Large intestine (tissue), 12 donors: ENCODE measurements at places on chromosomes 7 and 10.

- DNase-seq, result no peak
These were observed 12.5 kb downstream of the PPIA start for GRCh38 chr7:44808914-44809393.

DNA sequence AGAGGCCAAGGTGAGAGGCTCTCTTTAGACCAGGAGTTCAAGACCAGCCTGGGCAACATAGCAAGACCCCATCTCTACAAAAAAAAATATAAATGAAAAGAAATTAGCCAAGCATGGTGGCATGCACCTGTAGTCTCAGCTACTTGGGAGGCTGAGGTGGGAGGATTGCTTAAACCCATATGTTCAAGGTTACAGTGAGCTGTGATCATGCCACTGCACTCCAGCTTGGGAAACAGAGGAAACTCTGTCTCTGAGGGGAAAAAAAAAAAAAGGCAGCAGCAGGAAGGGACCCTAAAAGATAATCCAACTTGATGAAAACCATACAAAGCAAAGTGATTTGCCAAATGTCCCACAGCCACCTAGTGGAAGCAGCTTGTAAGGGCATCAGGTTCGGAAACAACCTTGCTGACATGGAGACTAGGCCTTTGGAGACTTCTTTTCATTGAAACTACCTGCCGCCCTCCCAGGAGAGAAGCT is 15.6 kb upstream of the PBLD start:
- peak; percentile 54 for DNase-seq

- no peak for DNase-seq
These were observed 138.5 kb downstream of the LRRC4 start for GRCh38 chr7:127892488-127893314.

DNA sequence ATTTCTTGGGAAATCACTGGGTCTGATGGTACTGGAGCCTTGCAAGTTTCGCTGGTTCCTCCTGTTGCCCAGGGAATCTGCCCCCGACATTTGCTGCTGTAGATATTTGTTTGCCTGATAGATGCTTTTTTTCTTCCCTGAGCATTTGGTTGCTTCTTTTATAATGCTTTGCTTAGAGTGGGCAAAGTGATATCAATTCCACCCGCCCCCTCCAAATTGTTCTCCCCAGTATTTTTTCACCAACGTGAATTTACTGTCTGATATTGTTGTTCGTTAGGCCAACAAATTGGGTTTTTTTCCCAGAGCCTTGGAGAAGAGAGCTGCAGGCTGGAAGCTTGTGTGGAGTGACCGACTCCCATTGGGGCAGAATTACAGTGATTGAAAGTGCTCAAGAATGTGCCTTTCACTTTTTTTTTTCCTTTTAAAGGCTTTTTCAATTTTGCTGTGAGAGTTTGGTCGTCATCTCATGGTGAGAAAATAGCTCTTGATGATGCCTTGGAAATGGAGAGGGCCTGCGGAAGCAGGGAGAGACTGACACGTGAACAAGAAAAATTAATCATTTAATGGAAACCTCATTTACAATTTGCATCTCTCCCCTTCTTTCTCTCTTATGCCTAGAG is 2.5 kb downstream of the GRK5 start:
- no peak for DNase-seq

- no peak for DNase-seq
These were observed 111.0 kb downstream of the GPR158 start for GRCh38 chr10:25285809-25286208.

DNA sequence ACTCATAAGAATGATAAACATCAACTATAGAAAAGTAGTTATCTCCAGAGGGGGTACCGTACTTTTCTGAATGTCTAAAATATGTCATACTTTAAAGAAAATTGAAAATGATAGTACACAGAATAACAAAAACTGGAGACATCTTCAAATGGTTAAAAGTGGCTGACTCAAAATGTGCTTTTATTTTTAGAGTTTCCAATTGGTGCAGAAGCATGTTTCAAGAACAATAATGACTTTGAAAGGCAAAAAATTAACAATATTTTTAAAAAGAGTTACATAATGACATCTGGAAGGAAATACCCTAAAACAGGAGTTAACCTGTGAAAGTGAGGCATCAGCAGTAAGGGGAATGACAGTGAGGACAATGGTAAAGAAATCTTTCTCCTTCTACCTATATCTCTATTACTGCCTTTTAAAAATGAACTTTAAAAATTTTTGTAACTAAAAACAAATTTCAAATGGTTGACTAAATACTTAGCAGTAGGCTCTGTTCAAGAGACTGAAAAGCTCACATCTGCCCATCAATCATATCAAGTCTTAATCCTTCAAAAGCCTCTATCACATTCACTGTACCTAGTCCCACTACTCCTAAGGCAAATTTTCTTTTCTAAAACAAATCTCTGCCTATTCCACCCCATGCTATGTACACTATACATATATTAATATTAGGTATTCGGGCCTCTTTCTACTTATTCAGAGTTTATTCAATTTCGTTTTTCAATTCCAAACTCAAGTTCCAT is 3.0 kb downstream of the ASZ1 start:
- no peak for DNase-seq

DNA sequence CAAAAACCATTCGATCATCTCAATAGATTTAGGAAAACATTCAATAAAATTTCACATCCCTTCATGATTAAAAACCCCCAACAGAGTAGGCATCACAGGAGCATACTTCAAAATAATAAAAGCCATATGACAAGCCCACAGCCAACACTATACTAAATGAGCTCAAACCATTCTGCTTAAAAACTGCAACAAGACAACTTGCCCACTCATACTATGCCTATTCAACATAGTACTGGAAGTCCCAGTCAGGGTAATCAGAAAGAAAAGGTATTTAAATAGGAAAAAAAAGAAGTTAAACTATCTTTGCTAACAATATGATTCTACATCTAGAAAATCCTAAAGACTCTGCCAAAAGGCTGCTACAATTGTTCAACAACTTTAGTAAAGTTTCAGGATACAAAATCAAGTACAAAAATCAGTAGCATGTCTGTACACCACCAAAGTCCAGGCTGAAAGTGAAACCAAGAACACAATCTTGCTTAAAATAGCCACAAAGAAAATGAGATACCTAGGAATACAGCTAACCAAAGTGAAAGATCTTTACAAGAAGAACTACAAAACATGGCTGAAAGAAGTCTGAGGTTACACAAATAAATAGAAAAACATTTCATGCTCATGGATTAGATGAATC is 882.6 kb downstream of the GRM8 start:
- DNase-seq, result no peak

- no peak for DNase-seq
These were observed 50.8 kb upstream of the PPIF start for GRCh38 chr10:79296431-79296830.

DNA sequence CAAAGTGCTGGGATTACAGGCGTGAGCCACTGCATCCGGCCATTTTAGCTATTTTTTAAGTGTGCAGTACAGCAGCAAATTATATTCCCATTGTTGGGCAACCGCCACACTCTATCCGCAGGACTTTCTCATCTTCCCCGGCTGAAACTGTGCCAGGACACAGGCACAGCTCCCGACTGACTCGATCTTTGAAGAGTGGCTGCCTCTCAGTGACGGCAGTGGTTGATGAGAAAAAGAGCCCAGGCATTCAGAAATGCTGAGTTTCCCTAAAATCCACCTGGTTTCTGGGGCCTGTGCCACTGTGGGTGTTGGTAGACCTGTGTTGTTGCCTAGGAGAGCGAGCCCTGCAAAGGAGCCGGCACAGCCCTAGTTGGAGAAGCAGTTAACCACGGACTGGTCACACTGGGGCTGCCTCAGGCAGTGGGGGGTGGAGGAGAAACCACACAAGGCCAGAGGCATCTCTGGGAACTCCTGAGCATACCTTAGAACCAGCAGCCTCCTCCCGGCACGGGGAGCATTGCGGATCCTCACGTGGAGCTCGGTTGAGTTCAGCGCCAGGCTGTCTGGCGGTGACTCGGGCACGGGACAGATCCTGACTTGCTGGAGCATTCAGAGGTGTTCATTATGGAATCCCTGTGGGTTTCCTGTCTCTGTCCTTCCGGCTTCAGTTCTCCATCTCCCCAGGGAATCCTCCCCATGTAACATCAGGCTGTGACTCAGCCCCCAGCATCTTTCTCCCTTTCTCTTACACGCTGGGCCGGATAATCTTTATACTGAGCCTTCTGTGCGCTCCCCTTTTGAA is 16.2 kb downstream of the PFKFB3 start:
- DNase-seq, result no peak

GRCh38 chr7:47688311-47689100 is 106.6 kb upstream of the TNS3 start:
- DNase-seq, result no peak

GRCh38 chr7:94908323-94909178 is 1.2 kb downstream of the PPP1R9A start:
- peak; percentile 29 for DNase-seq

- DNase-seq, result no peak
These were observed 16.3 kb upstream of the SH2B2 start for GRCh38 chr7:102270178-102270887.

GRCh38 chr7:77184463-77184862 is 15.2 kb downstream of the FGL2 start:
- no peak for DNase-seq

GRCh38 chr10:124249196-124249595 is 155.8 kb upstream of the CHST15 start:
- no peak for DNase-seq

GRCh38 chr10:1369665-1370064 is 313.5 kb downstream of the WDR37 start:
- DNase-seq, result peak; percentile 66

- DNase-seq, result no peak
These were observed 34.2 kb downstream of the BICC1 start for GRCh38 chr10:58546722-58547445.

- DNase-seq, result no peak
These were observed 51.2 kb upstream of the CARD11 start for GRCh38 chr7:3094701-3095445.

DNA sequence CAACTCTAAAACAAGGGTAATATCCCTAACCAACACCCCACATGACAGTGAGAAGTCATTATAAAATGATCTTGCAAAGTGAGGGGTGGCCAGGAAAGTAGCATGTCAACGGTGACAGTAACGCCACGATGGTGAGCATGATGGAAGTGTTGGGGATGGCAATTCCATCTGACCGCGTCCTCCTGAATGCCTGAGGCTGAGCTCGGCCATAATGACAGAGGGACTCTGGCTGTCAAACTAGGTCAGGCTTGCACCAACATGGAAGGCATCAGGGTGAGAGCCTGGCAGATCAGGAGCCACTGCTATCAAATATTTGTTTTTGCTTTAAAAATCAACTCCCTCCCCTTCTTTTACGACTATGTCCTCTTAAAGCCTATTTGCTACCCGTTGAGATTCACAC is 55.7 kb upstream of the EFCAB10 start:
- DNase-seq, result no peak

DNA sequence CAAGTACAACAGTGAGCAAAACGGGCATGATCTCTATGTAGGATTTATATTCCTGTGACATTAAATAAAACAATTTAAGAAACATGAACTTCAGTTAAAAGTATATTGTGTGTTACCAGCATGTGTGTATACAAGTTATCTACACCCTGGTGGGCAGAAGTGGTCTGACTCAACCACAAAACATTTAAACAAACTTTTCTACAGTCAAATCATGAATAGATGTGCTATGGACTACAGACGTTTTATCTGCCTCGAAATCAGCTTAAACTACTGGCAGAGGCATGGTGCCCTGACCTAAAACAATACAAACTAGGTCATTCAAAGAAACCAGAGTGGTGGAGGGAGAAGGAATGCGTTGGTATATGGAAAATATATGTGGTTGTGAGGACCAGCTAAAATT is 3.6 kb downstream of the ARL3 start:
- no peak for DNase-seq

- DNase-seq, result no peak
These were observed 21.1 kb downstream of the UNC5B start for GRCh38 chr10:71233482-71233892.

DNA sequence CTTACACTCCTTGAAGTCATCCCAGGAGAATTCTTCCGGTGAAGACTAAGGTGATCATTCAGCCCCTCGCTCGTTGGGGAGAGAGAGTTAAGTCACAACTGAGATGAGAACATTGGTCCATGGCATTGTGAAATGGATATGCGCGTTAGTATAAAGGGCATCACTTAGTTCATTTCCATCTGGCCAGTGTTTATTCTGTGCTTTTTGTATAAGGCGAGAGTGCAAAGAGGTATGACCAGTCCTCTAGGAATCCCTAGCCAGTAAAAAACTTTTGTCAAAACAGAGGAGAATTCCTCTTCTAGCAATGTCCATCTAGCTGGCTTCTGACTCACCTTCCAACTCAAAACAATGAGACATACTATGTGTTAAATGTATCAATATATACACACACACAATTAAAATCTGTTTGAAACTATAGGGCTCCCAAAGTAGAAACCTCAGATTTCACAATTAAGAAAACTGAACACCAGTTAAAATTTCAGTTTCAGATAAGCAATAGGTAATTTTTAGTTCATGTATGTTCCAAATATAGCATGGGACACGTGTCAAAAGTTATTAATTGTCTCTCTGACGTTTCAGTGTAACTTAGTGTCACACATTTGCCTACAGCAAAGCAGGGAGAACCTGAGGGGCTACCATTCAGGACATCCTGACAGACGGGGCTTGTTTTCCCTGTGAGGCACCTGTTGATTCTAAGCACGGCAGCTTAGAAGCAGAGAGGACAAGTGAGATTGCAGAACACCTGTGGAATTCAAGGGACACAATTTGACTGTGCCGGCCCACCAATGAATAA is 158.9 kb downstream of the KLF6 start:
- DNase-seq, result no peak

DNA sequence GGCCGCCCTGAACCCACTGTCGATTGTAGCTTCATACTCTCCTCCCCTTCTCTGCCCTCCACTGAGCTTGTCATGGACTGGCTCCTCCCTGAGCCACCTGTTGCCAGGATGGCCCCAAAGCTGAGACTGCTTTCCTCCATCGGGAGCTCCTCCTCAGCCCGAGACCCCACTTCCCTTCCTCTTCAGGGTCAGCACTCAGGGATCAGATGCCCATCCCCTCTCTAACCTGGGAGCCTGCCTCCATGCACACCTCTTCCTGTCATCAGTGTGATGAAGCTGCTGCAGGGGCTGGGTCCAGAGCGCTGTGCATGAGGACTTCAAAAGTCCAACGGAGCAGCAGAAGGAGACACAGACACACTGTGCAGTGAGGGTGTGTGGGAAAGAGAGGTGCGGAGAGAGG is 201.1 kb downstream of the WDR37 start:
- DNase-seq, result no peak
